Small intestine (tissue), 16 donors: ENCODE measurements at places on chromosomes 3 and 15. TPM values are rescaled to one million over a fixed set of nuclear protein-coding genes. Genes with fewer than 3 reads are reported as not detected.

- H3K27me3 ChIP-seq: no peaks in the 10 kb centered on the region
- no peaks in the 10 kb centered on the region for H3K36me3 ChIP-seq
- no peaks in the 10 kb centered on the region for H3K4me1 ChIP-seq
- DNase-seq: no peak
Measured at GRCh38 chr3:62101488-62101887, 271.9 kb downstream of the FEZF2 start.

The IL17RD gene
- polyA plus RNA-seq: 1.5 TPM

- no peak overlapping the region for H3K4me3 ChIP-seq
- DNase-seq: no peak
- no peaks in the 10 kb centered on the region for H3K4me1 ChIP-seq
- H3K27ac ChIP-seq: no peak overlapping the region
Measured at GRCh38 chr15:40637221-40637745, 43.2 kb downstream of the KNL1 start.

The NOX5 gene
- polyA plus RNA-seq: 0.04 TPM

The NPAP1 gene
- not detected for polyA plus RNA-seq

DNA sequence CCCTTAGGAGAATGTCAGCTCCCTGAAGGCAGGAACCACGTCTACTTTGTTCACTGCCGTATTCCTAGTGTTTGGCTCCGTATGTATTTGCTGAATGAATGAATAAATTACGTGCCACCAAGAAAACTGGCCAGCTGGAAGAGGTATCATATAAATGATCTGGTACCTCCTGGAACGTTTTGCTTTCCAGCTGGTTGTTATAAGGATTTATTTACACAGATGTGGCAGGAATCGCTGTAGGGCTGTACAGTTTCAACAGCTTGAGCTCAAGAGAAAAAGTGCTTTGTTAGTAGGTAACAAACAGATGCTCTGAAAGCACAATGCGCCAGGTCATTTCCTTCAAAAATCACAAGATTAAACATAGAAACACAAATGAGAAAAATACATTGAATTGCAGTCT lies 108.8 kb upstream of the ATP2B2 start:
- no peak overlapping the region for H3K27ac ChIP-seq
- H3K27me3 ChIP-seq: no peaks in the 10 kb centered on the region
- H3K4me1 ChIP-seq: no peaks in the 10 kb centered on the region
- H3K4me3 ChIP-seq: no peak overlapping the region
- no peaks in the 10 kb centered on the region for H3K36me3 ChIP-seq

The GPR27 gene
- polyA plus RNA-seq: not detected

The ARIH2 gene
- 46.1 TPM for polyA plus RNA-seq

DNA sequence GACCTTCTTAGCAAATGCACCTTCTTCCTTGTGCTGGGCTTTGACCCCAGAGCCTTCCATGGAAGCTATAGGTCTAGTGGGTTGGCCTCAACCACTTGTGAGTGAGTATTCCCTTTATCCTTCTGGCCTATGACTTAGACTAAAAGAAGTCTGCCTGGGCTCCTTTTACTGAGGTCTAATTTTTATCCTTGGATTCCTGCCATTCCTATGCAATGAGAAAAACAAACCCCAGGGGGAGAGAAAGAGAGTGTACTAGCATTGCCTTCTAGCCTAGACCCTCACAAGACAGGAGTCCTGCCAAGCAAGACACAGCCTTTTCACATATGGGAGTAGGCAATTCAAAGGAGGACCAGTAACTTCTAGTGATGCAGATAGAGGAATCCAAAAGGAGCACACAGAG lies 155.4 kb downstream of the PPM1L start:
- no peak overlapping the region for H3K27ac ChIP-seq
- H3K4me3 ChIP-seq: no peak overlapping the region
- no peaks in the 10 kb centered on the region for H3K4me1 ChIP-seq
- no peaks in the 10 kb centered on the region for H3K36me3 ChIP-seq

- no peaks in the 10 kb centered on the region for H3K36me3 ChIP-seq
- no peak overlapping the region for H3K4me3 ChIP-seq
- DNase-seq: no peak
- H3K4me1 ChIP-seq: no peaks in the 10 kb centered on the region
Measured at GRCh38 chr3:61138401-61138800, 112.9 kb downstream of the FHIT start.

DNA sequence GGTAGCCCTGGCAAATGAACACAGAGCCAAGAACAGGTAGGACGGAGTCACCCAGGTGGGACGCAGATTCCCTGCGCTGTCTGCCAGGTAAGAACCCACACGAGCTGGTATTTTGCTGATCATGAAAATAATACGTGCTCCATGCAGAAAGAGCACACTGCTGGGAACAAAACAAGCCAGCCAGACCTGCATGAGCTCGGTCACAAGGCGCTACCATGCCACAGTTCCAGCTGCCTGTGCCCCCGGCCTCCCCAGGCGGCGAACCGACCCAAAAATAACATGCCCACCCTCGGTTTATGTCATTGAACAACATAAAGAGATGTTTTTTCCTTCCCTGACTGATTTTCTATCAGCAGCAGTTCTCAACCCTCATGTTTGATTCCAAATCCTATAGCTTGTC lies 25.8 kb downstream of the CYFIP1 start:
- no peak overlapping the region for H3K4me3 ChIP-seq
- no peak overlapping the region for H3K27ac ChIP-seq
- H3K27me3 ChIP-seq: no peaks in the 10 kb centered on the region
- H3K36me3 ChIP-seq: no peaks in the 10 kb centered on the region
- H3K4me1 ChIP-seq: peaks cover 6% of the 10 kb centered on the region

- no peak overlapping the region for H3K27ac ChIP-seq
- no peak overlapping the region for H3K4me3 ChIP-seq
- no peaks in the 10 kb centered on the region for H3K27me3 ChIP-seq
- H3K4me1 ChIP-seq: no peaks in the 10 kb centered on the region
- no peaks in the 10 kb centered on the region for H3K36me3 ChIP-seq
Measured at GRCh38 chr15:97745481-97746071, 214.9 kb upstream of the ARRDC4 start.

The EPHB3 gene
- polyA plus RNA-seq: 0.27 TPM

DNA sequence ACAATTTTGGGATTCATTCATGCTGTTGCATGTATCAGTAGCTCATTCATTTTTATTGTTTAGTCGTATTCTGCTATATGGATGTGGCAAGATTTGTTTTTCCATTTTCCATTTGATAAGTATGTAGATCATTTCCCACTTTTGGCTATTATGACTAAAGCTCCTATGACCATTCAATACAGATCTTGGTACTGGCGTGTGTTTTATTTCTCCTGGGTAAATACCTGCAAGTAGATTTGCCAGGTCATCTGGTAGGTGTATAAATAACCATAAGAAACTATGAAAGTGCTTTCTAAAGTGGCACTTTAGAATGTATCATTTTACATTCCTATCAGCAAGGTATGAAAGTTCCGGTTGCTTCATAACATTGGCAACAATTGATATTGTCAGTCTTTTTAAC lies 124.6 kb downstream of the TNIK start:
- peaks cover 3% of the 10 kb centered on the region for H3K4me1 ChIP-seq
- no peaks in the 10 kb centered on the region for H3K27me3 ChIP-seq
- H3K4me3 ChIP-seq: no peak overlapping the region
- no peak for DNase-seq
- peak overlapping the region; percentile 68 for H3K27ac ChIP-seq

DNA sequence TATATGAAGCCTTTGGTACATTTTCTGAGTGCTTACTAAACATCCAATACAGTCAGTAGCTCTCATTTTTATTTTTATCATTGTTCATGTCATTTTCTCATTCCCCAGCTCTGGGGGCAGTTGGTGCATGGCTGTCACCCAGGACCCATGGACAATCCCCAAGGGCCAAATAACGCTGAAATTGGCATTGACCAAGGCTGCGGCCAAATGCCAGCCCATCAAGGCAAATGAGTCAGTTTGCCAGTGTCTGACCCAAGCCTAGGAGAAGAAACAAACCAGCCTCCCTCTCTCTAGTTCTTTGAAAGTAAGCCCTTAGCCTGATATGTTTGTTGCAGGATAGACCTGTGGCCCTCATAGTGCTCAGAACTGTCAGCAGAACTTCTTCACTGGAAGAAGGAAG lies 219.2 kb downstream of the THSD4 start:
- H3K27me3 ChIP-seq: no peaks in the 10 kb centered on the region
- H3K4me1 ChIP-seq: peaks cover 9% of the 10 kb centered on the region
- DNase-seq: no peak
- no peak overlapping the region for H3K4me3 ChIP-seq
- no peaks in the 10 kb centered on the region for H3K36me3 ChIP-seq
- peak overlapping the region; percentile 11 for H3K27ac ChIP-seq

The HRG gene
- polyA plus RNA-seq: not detected

- H3K27me3 ChIP-seq: no peaks in the 10 kb centered on the region
- DNase-seq: no peak
- H3K4me1 ChIP-seq: no peaks in the 10 kb centered on the region
- H3K36me3 ChIP-seq: no peaks in the 10 kb centered on the region
- H3K27ac ChIP-seq: no peak overlapping the region
Measured at GRCh38 chr3:153399636-153400035, 237.6 kb downstream of the RAP2B start.

The PLCL2 gene
- polyA plus RNA-seq: 6.5 TPM

The GABRR3 gene
- polyA plus RNA-seq: not detected

DNA sequence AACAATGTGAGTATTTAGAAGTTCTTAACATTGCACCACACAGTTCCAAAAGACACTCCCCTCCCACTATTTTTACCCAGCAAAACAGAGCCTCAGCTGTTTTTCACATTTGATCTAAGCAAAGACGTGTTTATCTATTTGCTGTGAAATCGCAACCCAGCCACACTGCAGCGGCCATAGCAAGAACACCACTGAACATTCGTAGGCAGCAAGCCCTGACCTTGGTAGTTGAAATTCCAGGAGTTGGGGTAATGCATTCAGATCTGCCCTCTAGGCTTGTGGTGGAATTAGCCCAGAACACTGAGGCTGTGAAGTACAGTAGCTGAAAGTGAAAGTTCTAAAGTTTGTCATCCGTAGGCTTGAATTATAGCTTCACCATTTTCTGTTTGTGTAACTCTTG lies 17.1 kb upstream of the SLC24A5 start:
- H3K27ac ChIP-seq: no peak overlapping the region
- H3K4me3 ChIP-seq: no peak overlapping the region
- DNase-seq: no peak

GRCh38 chr3:60841355-60841754 lies 409.9 kb downstream of the FHIT start:
- H3K4me1 ChIP-seq: no peaks in the 10 kb centered on the region
- no peaks in the 10 kb centered on the region for H3K27me3 ChIP-seq
- DNase-seq: no peak
- no peaks in the 10 kb centered on the region for H3K36me3 ChIP-seq
- no peak overlapping the region for H3K27ac ChIP-seq

- peaks cover 4% of the 10 kb centered on the region for H3K4me1 ChIP-seq
- H3K36me3 ChIP-seq: no peaks in the 10 kb centered on the region
- H3K27ac ChIP-seq: no peak overlapping the region
- H3K4me3 ChIP-seq: no peak overlapping the region
Measured at GRCh38 chr3:8441969-8442559, 59.6 kb upstream of the LMCD1 start.

The RARRES1 gene
- polyA plus RNA-seq: 0.89 TPM

The PRR20G gene
- not detected for polyA plus RNA-seq

- H3K4me3 ChIP-seq: no peak overlapping the region
- H3K4me1 ChIP-seq: peaks cover 8% of the 10 kb centered on the region
- H3K27me3 ChIP-seq: no peaks in the 10 kb centered on the region
- peak overlapping the region; percentile 76 for H3K27ac ChIP-seq
- H3K36me3 ChIP-seq: no peaks in the 10 kb centered on the region
Measured at GRCh38 chr3:71208211-71209095, 375.1 kb downstream of the FOXP1 start.

- H3K4me3 ChIP-seq: no peak overlapping the region
- H3K4me1 ChIP-seq: no peaks in the 10 kb centered on the region
- no peak for DNase-seq
- H3K36me3 ChIP-seq: no peaks in the 10 kb centered on the region
Measured at GRCh38 chr3:140292684-140293083, 357.7 kb downstream of the CLSTN2 start.

DNA sequence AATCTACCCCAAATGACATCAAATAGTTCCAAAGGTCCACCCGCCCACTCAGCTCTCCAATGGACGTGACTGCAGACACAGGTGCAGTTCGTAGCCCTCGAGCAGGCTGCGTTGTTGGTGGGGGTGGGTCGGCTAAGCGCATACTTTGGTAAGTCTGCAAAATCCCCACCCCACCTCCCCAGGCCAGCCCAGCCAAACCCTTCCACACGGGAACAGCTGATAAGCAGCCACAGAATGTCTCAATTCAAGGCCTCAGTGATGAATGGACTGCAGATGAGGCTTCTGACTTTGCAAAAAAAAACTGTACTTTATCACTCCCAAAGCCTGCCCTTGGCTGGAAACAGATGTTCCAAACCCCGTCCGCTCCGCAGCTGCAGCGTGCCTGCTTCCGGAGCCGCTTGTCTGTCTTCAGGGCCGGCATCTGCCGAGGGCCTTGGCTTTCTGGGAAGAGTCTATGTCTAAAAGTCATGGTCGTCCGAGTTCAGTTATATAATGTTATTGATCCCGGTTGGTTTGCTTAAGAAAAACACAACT lies 38.2 kb downstream of the PCSK6 start:
- no peak overlapping the region for H3K27ac ChIP-seq
- H3K27me3 ChIP-seq: no peaks in the 10 kb centered on the region
- H3K4me3 ChIP-seq: no peak overlapping the region
- peaks cover 3% of the 10 kb centered on the region for H3K36me3 ChIP-seq
- DNase-seq: no peak

DNA sequence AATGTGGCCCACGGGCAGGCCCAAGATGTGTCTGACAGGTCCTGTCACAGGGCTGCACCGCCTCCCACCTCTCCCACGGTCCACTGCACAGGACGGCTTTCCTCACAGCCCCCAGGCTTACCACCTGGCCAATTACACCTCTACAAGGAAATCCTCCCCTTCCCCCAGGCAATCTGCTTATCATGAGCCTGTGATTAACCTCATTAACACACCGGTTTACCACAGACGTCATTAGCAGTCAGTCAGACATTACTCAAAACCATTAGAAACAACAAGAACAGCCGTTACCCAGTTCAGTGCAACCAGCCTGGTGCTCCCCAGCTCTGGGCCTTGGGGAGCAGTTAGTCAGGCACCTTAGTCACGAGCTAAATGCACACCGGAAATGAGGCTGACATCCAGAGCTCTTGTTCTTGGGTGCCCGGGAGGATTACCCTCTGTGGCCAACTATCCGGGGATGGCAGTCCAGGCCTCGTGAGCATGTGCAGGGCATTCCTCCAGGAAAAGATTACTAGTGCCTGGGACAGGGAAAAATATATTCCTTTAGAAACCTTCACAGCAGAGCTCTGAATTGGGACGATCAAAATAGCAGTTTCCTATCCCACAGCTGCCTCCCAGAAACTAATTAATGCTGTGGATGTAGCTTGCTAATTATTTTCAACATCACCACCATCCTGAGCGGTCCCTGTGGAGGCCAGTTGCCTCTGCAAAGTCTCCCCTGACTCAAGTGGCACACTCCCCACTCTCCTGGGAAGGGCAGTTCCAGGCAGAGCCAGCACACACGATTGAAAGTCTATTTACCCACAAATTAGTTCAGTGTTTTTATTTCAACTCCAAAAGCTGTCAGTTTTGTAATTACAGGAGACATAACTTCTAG lies 117.4 kb upstream of the ZBED2 start:
- H3K27me3 ChIP-seq: no peaks in the 10 kb centered on the region
- H3K36me3 ChIP-seq: peaks cover 26% of the 10 kb centered on the region
- no peak overlapping the region for H3K4me3 ChIP-seq
- peak overlapping the region; percentile 45 for H3K27ac ChIP-seq
